ENCODE measurements at places on chromosomes 1 and 21. TPM values are rescaled to one million over a fixed set of nuclear protein-coding genes. Genes with fewer than 3 reads are reported as not detected.

Gene LRRN2
- 0.60 TPM for total RNA-seq

Gene LENEP
- total RNA-seq, result 0.40 TPM

Gene C1orf185
- not detected for total RNA-seq

Gene ANGPTL1
- total RNA-seq, result 0.22 TPM

Gene VTCN1
- not detected for total RNA-seq

Gene FTCD
- total RNA-seq, result not detected

Gene NBPF4
- not detected for total RNA-seq

Gene DCST1
- total RNA-seq, result not detected

Gene CELA3B
- not detected for total RNA-seq

Gene CR2
- not detected for total RNA-seq

Gene C8B
- total RNA-seq, result not detected

Gene ASAP3
- 3.4 TPM for total RNA-seq

Gene COA7
- total RNA-seq, result 7.7 TPM

Gene AKT3
- 32.0 TPM for total RNA-seq

Gene DPT
- not detected for total RNA-seq

Gene SLAMF9
- total RNA-seq, result not detected

Gene NUF2
- 1.6 TPM for total RNA-seq

Gene S100A14
- total RNA-seq, result not detected

Gene ZNF692
- 4.4 TPM for total RNA-seq

Gene GJC2
- total RNA-seq, result 18.3 TPM

Gene UMODL1
- total RNA-seq, result not detected

Gene ENO1
- total RNA-seq, result 1,079 TPM

Gene PRKCZ
- 29.8 TPM for total RNA-seq

Gene SETSIP
- total RNA-seq, result under 0.01 TPM

Gene ADORA1
- total RNA-seq, result not detected

Gene PLA2G2C
- not detected for total RNA-seq

Gene AKR7A2
- 42.1 TPM for total RNA-seq

Gene TTC34
- total RNA-seq, result under 0.01 TPM

Gene LHX8
- not detected for total RNA-seq

Gene LTN1
- 13.3 TPM for total RNA-seq
